Type B pancreatic cell (in vitro differentiated cells): ENCODE measurements at places on chromosomes 3 and 15.

- no peak overlapping the region for H3K4me3 ChIP-seq
- peak overlapping the region; percentile 83 for H3K27ac ChIP-seq
- no peaks in the 10 kb centered on the region for H3K27me3 ChIP-seq
- no peak for DNase-seq
- H3K4me1 ChIP-seq: no peaks in the 10 kb centered on the region
- H3K36me3 ChIP-seq: peaks cover 23% of the 10 kb centered on the region
These were observed 58.5 kb downstream of the ABCC5 start for GRCh38 chr3:183959214-183959613.

- no peaks in the 10 kb centered on the region for H3K27me3 ChIP-seq
- H3K27ac ChIP-seq: no peak overlapping the region
- no peak overlapping the region for H3K4me3 ChIP-seq
- DNase-seq: no peak
- H3K4me1 ChIP-seq: peaks cover 27% of the 10 kb centered on the region
These were observed 148.9 kb downstream of the GREM1 start for GRCh38 chr15:32866454-32867312.

GRCh38 chr3:57382933-57383332, 90.4 kb upstream of the ASB14 start:
- H3K27ac ChIP-seq: no peak overlapping the region
- no peaks in the 10 kb centered on the region for H3K36me3 ChIP-seq
- peaks cover 6% of the 10 kb centered on the region for H3K4me1 ChIP-seq
- H3K27me3 ChIP-seq: peaks cover 5% of the 10 kb centered on the region

- no peak for DNase-seq
- H3K27ac ChIP-seq: peak overlapping the region; percentile 98
- H3K4me3 ChIP-seq: peak overlapping the region; percentile 96
These were observed 427 bp upstream of the RNF111 start for GRCh38 chr15:58987036-58987435.

DNA sequence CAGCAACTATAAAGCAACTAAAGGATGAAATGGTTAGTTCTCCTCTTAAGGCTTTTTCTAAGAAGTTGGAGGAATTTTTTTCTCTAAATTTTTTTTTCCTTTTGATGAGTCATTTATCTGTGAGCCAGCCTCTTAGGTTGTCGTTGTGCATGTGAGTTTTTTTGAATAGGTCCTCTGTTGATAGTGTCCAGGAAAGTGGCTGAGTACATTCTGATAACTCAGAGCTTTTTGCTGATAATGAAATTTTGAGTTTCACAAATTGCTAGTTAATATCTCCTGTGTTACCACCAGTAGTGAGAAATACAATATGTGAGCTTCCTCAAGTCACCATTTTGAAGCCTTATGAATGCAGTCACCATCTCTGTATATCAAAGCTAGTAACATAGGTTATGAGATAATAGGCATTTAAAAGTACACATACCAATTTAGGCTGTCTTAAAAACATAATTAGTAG, 7.1 kb upstream of the LXN start:
- H3K27me3 ChIP-seq: no peaks in the 10 kb centered on the region
- DNase-seq: no peak
- no peak overlapping the region for H3K4me3 ChIP-seq
- no peaks in the 10 kb centered on the region for H3K36me3 ChIP-seq
- H3K4me1 ChIP-seq: no peaks in the 10 kb centered on the region

DNA sequence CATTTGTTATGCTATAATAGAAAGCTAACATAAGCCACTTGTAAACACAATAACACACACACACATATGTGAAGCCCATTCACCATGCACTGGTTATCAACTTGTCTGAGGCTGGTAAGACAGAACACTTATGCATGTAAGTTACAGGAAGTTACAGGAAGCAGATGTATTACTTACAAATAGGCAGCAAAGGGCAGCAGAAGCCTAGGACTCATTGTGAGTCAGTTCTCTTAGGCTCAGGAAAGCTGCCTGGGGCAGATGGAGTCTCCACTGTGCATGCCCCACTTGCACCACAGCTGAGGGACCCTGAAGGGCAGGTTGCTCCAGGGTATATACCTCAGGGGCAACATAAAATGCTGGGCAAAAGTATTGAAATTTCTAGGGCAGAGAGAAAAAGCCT, 748.8 kb upstream of the CCDC54 start:
- DNase-seq: no peak
- peaks cover 3% of the 10 kb centered on the region for H3K36me3 ChIP-seq
- H3K27me3 ChIP-seq: no peaks in the 10 kb centered on the region

DNA sequence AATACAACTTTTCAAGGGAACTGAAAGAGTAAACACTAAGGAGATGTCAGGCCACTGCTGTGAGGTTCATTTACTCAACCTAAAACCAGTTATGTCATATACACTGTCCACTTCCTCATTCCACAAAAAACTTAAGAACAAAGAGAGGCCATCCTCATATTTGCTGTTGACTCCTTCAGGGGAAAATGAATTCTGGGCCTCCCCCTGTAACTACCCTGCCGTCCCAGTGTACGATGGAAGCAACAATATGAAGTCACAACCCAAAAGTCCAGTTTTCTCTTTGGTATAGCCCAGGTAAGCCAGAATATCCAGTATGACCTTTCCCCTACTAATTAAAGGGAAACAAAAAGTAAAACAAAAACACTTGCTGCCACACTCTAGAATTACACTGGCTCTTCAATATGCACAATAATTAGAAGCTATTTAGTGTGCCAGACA, 16.2 kb downstream of the CEP152 start:
- peak overlapping the region; percentile 96 for H3K27ac ChIP-seq
- peaks cover 11% of the 10 kb centered on the region for H3K4me1 ChIP-seq
- DNase-seq: no peak

- peaks cover 11% of the 10 kb centered on the region for H3K4me1 ChIP-seq
- no peak for DNase-seq
- H3K27me3 ChIP-seq: no peaks in the 10 kb centered on the region
- H3K27ac ChIP-seq: no peak overlapping the region
- no peak overlapping the region for H3K4me3 ChIP-seq
- H3K36me3 ChIP-seq: peaks cover 8% of the 10 kb centered on the region
These were observed 66.1 kb downstream of the WHAMM start for GRCh38 chr15:82875411-82876003.

DNA sequence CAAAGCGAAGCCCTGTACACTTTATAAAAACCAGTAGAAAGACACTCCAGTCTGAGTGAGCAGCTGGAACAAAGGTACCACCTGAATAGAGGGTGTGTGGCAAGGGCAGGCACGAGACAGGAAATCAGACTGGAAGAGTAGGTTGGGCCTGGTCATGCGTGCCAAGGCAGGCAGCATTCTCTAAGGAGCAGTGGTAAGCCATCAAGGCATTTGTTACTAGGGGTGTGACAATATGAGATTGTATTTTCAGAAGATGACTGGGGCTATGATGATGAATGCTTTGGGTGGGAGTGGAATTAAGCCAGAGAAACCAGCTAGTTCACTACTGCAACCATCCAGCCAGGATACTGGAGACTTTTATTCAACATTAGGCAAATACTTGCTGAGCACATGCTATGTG, 5.0 kb downstream of the JMJD7 start:
- peak overlapping the region; percentile 77 for H3K4me3 ChIP-seq
- H3K4me1 ChIP-seq: peaks cover 21% of the 10 kb centered on the region
- H3K27ac ChIP-seq: peak overlapping the region; percentile 98

GRCh38 chr3:28590216-28590615, 241.6 kb upstream of the AZI2 start:
- H3K4me3 ChIP-seq: no peak overlapping the region
- no peak for DNase-seq
- H3K27ac ChIP-seq: no peak overlapping the region
- H3K27me3 ChIP-seq: no peaks in the 10 kb centered on the region

DNA sequence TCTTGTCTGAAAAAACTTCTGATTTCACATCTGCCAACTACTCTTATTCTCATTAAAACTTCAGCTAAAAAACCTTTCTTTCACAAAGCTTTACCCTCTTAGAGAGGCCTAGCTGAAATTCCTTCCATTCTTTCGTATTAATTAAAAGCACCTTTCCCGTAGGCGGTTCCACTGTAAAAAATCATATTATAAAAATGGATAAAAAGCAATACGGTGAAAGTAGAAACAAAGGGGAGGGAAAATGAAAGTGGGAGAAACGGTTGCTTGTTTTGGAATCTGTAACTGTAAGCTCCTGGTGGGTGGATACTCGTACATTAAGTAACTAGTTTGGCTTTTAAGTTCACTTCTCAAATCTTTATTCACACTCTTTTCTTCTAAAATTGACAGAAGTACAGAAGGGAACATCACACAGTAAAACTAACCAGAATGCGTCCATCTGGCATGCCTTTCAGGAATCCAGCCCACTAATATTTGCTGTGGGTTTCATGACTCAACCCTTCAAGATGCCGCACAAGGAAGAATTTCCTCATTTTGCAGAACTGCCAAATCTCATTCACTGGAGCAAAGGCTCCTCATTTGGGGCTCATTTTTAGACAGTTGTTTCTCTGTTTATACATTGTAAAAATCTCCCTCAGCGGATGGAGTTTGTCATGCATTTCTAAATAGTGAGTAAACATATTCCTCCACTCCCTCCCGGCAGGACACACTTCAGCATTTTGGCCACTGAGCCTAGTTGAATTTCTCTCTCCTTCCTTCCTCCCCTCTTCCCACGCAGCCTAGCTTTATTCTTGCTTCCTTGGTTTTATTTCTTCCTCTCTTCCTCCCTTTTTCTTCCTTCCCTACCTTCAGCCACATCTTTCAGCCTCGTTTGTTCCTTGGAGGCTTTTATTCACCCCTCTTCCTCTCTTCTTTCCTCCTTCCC, 419.5 kb upstream of the NAALADL2 start:
- H3K4me1 ChIP-seq: peaks cover 14% of the 10 kb centered on the region
- peak overlapping the region; percentile 87 for H3K4me3 ChIP-seq
- peak overlapping the region; percentile 88 for H3K27ac ChIP-seq
- DNase-seq: no peak

DNA sequence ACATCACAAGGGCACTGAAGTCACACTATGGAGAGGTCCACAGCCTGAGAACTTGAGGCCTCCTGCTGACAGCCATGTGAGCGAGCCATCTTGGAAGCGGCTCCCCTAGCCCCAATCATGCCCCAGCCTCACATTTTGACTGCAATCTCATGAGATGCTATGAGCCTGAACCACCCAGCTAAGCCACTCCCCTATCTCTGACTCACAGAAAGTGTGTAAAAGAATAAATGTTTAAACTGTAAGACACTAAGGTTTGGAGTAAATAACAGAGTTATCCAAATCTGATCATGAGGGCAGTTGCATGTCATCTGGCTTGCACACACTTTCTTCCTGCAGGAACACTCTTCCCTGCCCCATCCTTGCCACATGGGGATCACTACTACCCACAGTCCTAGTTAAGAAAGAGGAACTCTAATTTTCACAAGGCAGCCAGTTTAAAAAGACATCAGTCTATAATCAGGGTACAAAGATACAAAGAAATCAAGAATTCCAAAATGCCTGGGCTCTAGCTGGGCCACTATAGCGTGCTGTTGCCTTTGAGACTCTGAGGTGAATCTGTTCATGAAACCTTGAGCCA, 494.2 kb downstream of the FOXP1 start:
- no peak overlapping the region for H3K27ac ChIP-seq
- H3K4me1 ChIP-seq: peaks cover 15% of the 10 kb centered on the region
- H3K36me3 ChIP-seq: peaks cover 22% of the 10 kb centered on the region

DNA sequence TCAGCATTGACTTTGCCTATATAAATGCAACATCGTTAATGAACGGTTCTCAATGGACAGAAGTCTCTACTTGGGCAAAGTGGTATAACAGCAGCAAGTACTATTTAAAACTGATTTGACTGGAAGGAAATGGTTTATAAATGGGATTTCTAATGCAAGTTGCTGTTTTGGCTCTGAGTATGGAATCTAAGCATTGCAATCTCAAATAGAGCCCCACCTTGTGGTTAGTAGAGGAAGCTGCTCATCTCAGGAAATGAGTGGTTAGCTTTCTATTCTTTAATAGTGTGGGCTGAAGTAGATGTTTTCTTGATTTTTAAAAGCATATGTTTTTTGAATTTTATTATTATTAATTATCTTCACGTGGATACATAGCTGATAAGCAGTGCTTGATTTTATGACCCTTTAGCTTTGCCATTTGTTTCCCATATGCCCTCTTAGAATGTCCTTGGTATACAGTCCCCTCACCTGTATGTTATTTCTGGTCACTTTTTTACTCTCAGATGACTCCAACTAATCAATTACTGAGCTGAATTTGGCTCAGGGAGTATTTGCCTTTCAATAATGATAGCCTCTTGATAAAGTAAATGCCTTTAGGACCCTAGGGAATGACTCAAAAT, 67.1 kb downstream of the OXSM start:
- peak overlapping the region; percentile 46 for H3K27ac ChIP-seq
- DNase-seq: no peak
- no peaks in the 10 kb centered on the region for H3K36me3 ChIP-seq
- H3K4me1 ChIP-seq: peaks cover 10% of the 10 kb centered on the region
- H3K27me3 ChIP-seq: no peaks in the 10 kb centered on the region

GRCh38 chr15:38378161-38378560, 75.8 kb upstream of the FAM98B start:
- peaks cover 11% of the 10 kb centered on the region for H3K4me1 ChIP-seq
- H3K27ac ChIP-seq: no peak overlapping the region
- H3K27me3 ChIP-seq: peaks cover 11% of the 10 kb centered on the region
- no peaks in the 10 kb centered on the region for H3K36me3 ChIP-seq
- no peak for DNase-seq
- H3K4me3 ChIP-seq: no peak overlapping the region

DNA sequence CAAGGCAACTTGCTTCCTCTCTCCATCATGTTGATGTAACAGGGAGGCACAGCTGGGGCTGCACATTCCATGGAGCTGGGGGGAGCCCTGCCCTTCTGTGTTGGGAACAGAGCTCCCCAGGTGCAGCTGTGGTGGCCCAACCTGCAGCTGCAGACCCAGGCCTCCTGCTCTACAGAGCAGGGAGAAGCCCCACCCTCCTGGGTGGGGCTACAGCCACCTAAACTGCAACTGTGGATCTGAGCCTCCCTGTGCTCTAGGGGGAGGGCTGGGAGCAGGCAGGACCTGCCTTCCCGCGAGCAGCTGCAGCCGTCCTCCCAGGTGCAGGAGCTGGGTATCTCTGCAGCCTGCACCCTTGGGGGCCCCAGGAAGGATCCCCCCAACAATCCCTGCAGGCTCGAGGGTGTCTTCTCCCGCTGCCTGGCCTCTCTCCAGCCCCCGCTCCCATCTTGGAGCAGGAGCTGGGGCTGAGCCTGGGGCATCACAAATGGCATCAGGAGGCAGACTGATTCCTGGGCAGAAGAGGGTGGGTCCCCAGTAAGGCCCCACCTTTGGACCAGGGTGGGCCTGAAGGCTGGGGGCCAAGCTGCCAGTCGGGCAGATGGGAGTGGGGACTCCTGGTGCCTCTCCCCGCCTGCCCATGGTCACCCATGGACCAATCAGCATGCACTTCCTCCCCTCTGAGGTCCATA, 7.4 kb downstream of the LRRC58 start:
- peaks cover 46% of the 10 kb centered on the region for H3K36me3 ChIP-seq
- no peaks in the 10 kb centered on the region for H3K27me3 ChIP-seq
- no peak for DNase-seq
- H3K27ac ChIP-seq: no peak overlapping the region
- no peak overlapping the region for H3K4me3 ChIP-seq
